NCI-H524 treated with DMSO at 0.1 percent for 48 hours (cell line): ENCODE measurements at places on chromosomes 13 and 19.

DNA sequence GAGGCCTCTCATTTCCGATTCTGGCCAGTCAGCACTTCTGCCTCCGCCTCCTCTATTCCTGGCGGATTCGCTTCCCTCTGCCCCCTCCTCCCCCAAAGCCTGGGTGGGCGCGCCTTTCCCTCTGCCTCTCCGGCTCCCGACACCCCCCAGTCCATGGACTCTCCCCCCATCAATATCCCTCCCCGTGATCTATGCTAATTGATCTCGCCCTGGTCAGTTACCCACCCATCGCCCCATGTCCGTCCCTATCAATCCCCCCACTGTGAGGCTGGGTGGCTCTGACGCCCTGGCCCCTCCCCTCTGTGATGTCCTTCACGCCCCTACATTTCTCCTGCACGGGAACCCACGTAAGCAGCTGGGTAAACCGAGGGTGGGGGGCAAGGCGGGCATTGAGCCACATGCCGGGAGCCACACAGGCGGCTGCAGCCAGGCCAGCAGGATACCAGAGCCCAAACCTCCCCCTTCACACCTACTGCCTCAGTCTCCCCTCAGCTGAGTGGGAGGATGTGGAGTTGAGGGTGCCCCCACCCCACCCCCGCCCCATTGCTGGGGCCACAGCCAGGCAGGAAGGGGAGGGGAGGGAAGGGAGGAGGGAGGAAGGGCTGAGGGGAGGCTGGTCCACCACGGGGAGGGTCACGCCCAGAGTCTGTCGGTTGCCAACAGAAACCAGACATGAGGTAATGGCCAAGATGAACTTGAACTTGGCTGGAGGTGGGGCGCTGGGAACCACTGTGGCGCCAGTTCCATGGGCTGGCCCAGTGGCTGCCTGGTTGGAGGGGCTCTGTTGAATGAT lies 21.0 kb downstream of the SMIM24 start:
- DNase-seq: no peak

- no peak for DNase-seq
Measured at GRCh38 chr19:12777217-12778016, 2.1 kb upstream of the HOOK2 start.

- no peak for DNase-seq
Measured at GRCh38 chr13:79775830-79776229, 294.9 kb downstream of the NDFIP2 start.

DNA sequence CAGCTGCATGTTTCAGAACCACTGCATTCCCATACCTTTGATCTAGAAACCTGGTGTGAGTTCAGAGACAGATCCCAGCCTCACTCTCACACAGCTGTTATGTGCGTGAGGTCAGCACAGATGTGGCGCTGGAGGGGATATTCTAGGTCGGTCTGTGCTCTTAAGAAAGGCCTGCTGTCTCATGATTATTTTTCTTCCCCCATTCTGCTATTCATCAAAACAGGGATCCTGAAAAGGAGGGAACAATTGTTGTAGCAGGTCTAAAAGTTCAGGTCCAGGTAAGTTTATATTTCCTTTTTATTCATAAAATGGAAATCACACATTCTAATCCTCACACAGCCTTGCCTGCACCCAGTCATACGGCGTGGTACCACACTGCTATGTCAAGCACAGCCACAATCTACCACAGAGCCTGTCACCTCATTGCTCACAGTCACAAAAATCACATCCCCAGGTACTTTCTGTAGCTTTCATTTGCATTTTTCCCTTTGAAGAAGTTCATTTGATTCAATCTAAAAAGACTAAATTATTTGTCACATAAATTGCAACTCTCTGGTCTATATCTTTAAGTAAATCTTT lies 867 bp downstream of the ZNF546 start:
- no peak for DNase-seq

- DNase-seq: no peak
Measured at GRCh38 chr19:5997371-5997770, 19.4 kb upstream of the RANBP3 start.

- no peak for DNase-seq
Measured at GRCh38 chr13:27080018-27080948, 91.3 kb downstream of the USP12 start.

DNA sequence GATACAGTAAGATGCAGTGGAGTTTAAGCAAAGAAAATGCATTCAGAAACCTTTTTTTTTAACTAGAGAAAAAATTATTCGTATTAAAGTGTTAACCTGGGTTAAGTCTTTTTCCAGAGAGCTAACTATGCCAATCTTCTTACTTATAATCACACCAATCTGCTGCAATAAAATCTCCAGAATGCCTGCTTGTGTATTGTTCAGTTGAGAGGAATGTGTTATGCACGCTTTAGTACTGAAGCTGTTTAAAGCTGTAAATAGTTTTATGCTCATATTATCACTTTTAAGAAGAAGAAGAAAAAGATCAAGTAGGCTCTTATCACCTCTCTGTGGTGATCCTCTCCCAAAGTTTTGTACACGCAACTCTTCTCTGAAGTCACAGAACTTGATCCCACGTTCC lies 528.7 kb downstream of the RFC3 start:
- DNase-seq: no peak

- no peak for DNase-seq
Measured at GRCh38 chr13:86155756-86156155, 356.5 kb upstream of the SLITRK6 start.

DNA sequence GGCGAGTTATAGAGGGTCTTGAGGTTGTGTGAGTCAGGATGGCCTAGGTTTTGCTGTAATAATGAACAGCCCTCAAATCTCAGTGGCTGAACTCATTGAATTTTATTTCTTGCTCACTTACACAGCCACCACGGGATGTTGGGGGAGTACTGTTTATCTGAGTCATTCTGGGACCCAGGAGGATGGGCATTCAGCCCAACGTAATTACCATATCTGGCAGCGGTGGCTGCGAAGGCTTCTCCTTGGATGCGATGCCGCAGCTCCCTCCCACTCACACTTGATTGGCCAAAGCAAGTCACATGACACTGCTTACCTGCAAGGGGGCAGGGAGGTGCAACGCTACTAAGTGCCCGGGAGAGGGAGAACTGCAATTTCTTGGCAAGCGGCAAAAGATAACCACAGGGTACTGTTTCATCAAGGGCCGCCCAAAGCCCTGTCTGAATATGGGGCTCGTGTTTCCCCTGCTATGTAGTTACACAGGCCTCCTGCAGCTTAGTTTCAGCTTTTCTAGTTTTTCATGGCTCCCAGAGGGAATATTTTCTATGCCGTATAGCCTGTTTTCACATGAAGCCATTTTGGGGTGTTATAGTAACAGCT lies 19.9 kb downstream of the ZSWIM9 start:
- peak; percentile 19 for DNase-seq

DNA sequence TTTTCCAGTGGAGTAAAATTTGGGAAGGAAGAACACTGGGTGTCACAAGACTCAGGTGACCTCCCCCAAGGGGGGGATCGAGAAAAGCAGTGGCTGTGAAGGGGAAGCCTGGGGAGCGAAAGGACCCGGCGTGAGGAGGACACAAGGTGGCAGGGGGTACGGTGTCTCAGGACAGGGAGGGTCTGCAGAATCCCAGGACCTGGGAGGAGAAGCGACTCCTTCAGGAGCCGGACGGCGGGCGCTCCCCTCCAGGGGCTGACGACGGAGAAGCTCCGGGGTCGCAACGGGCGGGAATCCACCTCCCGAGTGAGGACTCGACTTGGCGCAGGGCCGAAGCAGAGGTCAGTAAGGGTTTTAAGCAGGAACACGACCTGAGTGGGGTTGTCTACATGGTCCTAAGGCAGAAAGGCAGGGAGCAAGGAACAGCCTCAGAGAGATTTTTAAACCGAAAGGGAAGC lies 529 bp downstream of the ZNF836 start:
- no peak for DNase-seq

DNA sequence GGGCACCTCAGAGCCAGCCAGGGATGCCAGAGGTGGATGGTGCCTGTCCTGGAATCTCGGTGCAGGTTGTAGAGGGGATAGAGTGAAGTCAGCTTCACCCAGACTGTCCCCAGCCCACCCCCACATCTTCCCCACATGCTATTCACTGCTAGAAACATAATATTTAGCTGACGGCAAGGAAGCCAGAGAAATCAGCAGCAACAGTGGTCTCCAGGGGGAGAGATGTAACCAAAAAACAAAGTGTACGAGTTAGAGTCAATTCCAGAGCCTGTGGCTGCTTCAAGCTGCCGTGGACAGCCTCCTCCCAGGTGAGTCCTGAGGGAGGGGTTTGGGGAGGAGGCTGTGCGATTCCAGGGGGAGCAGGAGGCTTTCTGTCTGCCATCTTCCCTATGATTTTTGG lies 97.6 kb downstream of the ZNF536 start:
- DNase-seq: no peak

DNA sequence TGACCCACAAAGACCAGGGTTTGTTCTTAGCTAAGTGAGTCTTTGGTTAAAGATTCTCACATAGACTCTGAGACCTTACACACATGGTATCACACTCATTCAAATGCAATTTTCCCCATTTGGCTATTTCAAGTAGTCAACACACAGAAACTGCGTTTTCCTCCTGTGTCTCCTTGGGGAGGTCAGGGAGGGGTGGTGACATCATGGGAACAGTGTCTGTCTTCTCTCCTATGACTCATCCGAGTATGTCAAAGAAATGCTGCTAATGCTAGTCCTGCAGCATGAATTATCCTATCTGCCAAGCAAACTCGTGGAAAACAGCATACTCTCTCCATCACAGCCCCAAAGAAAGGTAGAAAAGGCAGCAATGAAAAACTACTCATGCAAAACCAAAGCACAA lies 100.2 kb downstream of the ENOX1 start:
- DNase-seq: no peak

DNA sequence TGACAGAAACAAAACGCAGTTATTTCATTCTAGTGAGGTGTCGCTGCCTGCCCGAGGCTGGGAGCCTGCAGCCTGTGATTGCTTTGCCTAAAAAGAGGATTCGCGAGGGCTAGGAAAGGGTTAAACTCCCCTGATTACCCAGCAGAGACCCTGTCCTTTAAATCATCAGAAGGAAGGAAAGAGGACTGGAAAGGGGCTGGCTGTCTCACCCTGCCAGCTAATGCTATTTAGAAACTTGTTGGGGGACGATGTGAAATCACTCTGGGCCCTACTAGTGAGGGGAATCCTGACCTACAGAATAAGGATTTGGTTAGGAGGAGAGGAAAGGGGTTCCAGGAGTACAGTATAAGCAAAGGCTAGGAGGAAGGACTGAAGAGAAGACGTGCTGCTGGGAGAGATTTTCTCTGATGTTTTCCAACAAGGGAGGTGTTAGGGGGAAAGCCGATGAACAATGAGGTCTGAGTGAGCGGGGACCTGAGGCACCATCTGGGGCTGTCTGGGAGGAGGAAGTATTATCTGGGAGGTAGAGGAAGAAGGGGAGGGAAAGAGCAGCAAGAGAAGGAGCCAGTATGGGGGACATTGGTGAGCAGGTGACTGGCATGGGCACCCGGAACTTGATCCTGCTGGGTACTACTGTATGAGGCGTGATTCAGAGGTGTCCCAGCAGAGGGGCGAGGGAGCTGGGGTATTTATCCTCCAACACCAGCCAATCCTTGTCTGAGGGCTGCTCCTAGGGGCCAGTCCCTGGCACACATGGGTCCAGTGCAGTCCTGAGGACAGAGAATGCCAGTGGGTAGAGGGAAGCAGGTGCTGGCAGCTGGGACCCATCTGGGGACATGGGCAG lies 55.7 kb upstream of the PTPRS start:
- DNase-seq: no peak

DNA sequence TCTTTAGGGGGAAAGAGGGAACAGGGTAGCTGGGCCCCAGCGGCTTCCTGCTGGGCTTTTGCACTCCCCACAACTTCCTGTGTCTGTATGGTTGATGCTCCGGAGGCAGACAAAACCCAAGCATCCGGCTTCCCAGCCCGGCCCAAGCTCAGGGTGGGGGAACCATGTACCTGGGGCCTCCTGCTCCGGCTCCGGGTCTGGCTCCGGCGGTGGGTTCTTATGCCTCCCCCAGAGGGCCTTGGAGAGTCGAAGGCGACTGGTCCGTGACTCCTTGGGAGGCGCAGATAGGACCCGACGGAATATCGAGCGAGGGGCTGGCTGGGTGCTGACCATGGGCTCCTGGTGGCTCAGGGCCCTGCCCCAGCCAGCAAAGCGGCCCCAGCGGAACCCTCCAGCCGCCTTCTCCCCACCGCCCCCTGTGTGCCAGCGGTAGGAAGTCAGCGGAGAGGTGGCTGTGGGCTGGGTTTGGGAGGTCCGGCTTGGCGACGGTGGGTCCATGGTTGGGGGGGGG lies 428 bp downstream of the RASAL3 start:
- DNase-seq: no peak

DNA sequence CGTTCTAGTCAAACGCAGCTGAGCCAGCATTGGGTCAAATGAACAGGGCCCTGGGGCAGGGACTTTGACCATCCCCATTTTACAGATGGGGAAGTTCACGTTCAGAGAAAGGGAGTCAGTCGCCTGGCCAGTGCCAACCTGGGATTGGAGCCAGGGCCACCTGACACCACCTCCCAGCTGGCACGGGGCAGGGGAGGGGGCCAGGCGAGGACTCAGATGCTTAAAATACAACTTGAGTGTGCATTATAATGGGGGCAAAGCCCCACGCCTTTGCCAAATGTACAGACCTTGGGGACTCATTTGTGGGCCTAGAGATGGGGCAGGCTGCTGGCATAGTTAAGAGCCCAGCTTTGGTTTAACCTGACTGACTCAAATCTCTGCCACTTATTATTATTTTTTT lies 14.6 kb downstream of the PRR12 start:
- DNase-seq: no peak
